ENCODE measurements at places on chromosomes 11 and 22. TPM values are rescaled to one million over a fixed set of nuclear protein-coding genes. Genes with fewer than 3 reads are reported as not detected.

SLC25A18 gene
- 9.0 TPM for total RNA-seq

MYOD1 gene
- 0.28 TPM for total RNA-seq

SLC7A4 gene
- total RNA-seq, result 13.0 TPM

SCN2B gene
- total RNA-seq, result 0.68 TPM

KDM4D gene
- total RNA-seq, result 2.6 TPM

ARHGEF17 gene
- 66.9 TPM for total RNA-seq

SLCO2B1 gene
- total RNA-seq, result 6.1 TPM

MPST gene
- 136 TPM for total RNA-seq

HEPN1 gene
- not detected for total RNA-seq

P2RY2 gene
- 2.7 TPM for total RNA-seq

DNA sequence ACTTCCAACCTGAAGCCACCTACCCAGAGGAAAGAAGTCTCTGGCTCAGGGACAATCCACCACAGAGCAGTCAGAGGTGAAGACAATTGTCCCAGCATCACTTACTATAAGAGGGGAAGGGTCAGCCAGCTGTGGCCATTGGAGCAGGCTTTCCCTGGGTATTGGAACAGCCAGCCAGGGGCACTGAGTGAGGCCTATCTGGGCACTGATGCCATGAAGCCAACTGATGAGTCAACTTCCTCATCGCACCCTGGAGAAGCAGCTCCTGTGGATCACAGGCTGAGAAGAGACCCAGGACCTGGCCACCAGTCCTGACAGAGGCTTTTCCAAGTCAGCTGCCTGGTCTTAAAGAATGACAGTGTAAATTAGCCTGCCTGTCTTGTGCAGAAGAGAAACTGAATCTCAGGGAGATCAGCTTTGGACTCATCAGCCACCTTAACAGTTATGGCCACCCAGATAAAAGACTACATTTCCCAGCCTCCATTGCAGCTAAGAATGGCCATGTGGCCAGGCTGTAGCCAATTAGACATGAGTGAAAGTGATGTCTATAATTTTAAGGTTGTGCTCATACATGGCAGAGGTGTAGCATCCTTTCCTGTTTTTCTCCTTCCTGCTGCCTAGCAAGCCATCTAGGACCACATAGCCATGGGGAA is 19.0 kb downstream of the CHST1 start:
- H3K4me1 ChIP-seq, result no peaks in the 10 kb centered on the region
- no peak overlapping the region for H3K4me3 ChIP-seq
- no peaks in the 10 kb centered on the region for H3K36me3 ChIP-seq
- no peak for DNase-seq
- H3K27me3 ChIP-seq, result no peaks in the 10 kb centered on the region
- H3K27ac ChIP-seq, result no peak overlapping the region

- peak; percentile 83 for DNase-seq
- peak overlapping the region; percentile 8 for H3K27ac ChIP-seq
- no peaks in the 10 kb centered on the region for H3K27me3 ChIP-seq
- no peaks in the 10 kb centered on the region for H3K36me3 ChIP-seq
Measured at GRCh38 chr22:29821291-29822016, 16.6 kb downstream of the ASCC2 start.

- H3K4me1 ChIP-seq, result peaks cover 12% of the 10 kb centered on the region
- H3K4me3 ChIP-seq, result no peak overlapping the region
- no peaks in the 10 kb centered on the region for H3K27me3 ChIP-seq
- no peak overlapping the region for H3K27ac ChIP-seq
- no peaks in the 10 kb centered on the region for H3K36me3 ChIP-seq
Measured at GRCh38 chr11:1333091-1333772, 23.8 kb upstream of the TOLLIP start.

DNA sequence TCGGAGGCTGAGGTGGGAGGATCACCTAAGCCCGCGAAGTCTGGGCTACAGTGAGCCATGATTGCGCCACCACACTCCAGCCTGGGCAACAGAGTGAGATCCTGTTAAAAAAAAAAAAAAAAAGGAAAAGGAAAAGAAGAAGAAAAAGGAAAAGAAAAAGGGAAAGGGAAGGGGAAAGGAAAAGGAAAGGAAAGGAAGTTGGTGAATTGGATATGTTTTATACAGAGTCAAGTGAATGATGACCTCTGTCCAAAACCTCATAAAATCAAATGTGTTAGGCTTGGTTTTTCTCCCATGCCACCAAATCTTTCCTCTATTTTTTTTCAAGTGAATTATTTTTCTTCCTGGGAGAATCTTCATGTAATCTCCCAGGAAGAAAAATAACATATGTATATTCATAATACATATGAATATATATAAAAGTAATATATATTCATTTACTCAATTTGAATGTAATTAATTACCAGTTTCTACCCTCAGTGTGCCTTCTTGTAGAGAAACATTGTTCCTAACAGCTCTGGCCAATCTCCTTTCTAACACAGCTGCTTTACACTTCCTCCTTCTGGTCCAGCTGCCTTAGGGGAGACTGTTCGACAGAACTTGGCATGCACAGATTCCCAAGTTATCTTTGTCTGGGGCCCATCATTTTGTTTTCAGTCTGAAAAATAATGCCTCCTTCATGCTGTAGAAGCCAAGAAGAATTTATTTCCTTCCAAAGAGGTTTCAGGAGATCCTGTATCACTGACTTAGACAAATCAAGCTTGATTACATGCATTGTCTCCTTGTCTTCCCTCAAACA is 111.9 kb downstream of the CCDC34 start:
- H3K4me3 ChIP-seq, result no peak overlapping the region
- no peak overlapping the region for H3K27ac ChIP-seq
- H3K4me1 ChIP-seq, result no peaks in the 10 kb centered on the region
- DNase-seq, result no peak

- H3K36me3 ChIP-seq, result no peaks in the 10 kb centered on the region
- peak within 1 kb of the TSS; percentile 95 for H3K4me3 ChIP-seq
- DNase-seq, result peak; percentile 45
- H3K27ac ChIP-seq, result peak within 1 kb of the TSS; percentile 95
Measured at GRCh38 chr11:32090545-32091370, at the start of gene RCN1. TSS of gene RCN1 (plus strand) at chr11:32091074. CDS start at chr11:32091197, 123 bp downstream.

- H3K27me3 ChIP-seq, result no peaks in the 10 kb centered on the region
- no peaks in the 10 kb centered on the region for H3K4me1 ChIP-seq
- DNase-seq, result no peak
- no peak overlapping the region for H3K27ac ChIP-seq
Measured at GRCh38 chr22:38298312-38299005, 18.8 kb downstream of the CSNK1E start.

GRCh38 chr11:13126430-13126829 is 117.3 kb downstream of the RASSF10 start:
- DNase-seq, result no peak
- no peaks in the 10 kb centered on the region for H3K36me3 ChIP-seq
- no peak overlapping the region for H3K27ac ChIP-seq
- H3K4me3 ChIP-seq, result no peak overlapping the region

DNA sequence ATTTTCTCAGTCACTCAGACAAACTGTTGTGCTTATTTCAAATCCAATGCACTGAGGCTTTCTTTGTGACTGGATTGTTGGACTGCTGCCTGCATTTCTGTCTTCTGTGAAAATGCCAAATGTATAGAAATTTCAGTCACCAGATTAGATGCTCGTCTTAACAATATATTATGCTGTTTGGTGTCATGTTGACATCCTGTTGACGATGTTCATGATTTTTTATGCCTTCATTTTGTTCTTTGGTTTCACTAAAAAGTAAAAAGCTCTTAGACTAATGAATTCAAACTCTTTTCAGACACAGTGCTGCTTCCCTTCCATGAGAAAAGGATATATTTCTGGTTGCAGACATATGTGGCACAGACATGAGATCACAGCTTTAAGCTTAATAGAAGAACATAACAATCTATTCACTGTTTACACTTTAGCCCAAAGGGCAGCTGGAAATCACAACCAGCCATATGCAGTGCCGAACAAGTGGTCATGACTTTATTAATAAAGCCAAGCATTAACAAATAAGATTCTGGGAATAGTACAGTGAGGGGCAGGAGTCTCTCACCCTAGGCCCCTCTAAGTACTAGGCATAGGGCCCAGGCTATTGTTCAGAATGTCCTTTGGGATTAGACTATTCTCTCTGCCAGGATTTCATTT is 9.4 kb upstream of the SOX6 start:
- H3K4me3 ChIP-seq, result no peak overlapping the region
- no peak overlapping the region for H3K27ac ChIP-seq
- no peaks in the 10 kb centered on the region for H3K36me3 ChIP-seq
- H3K4me1 ChIP-seq, result no peaks in the 10 kb centered on the region
- DNase-seq, result no peak
- no peaks in the 10 kb centered on the region for H3K27me3 ChIP-seq

DNA sequence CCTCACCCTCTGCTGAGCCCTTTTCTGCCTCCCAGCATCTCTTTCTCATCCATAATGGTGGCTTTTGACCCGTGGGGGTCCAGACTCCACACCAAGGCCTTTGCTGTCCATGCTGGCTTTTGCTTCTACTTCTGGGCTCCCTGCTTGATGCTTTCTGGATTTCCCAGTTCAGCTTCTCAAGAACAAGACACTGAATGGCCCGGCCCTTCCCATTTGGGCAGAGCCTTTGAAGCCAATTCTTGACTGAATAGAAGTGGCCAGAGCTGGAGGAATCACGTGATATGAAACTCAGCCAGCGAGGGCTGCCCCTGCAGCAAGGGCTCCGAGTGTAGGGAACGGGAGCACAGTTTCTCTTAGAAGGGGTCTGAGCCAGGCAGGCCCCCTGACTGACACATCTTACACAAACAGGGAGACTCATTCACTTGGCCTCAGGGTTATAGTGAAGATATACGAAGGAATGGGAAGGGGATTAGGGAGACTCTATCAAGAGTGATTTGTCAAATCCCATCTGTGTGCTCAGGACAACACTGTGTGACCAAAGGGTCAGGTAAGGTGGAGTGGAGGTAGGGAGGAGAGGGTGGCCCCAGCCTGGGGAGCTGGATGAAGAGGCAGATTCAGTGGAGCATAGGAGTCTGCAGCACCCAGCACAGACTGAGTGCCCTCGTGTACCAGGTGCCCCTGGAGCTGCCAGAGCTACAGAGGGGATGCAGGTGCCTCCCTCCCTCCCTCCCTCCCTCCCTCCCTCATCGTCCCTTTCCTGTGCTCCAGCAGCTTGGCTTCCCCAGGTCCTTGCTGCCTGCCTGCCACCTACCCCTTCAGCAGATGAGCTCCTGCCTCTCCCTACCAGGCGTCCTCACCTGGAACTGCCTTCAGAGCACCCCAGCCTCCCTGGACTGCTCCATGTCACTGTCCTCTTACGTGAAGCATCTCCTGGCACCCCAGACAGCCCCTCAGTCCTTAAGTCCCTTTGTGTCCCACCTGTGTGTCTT is 106.0 kb downstream of the TRIM29 start:
- no peak for DNase-seq
- no peak overlapping the region for H3K4me3 ChIP-seq
- H3K27me3 ChIP-seq, result no peaks in the 10 kb centered on the region
- no peak overlapping the region for H3K27ac ChIP-seq

DNA sequence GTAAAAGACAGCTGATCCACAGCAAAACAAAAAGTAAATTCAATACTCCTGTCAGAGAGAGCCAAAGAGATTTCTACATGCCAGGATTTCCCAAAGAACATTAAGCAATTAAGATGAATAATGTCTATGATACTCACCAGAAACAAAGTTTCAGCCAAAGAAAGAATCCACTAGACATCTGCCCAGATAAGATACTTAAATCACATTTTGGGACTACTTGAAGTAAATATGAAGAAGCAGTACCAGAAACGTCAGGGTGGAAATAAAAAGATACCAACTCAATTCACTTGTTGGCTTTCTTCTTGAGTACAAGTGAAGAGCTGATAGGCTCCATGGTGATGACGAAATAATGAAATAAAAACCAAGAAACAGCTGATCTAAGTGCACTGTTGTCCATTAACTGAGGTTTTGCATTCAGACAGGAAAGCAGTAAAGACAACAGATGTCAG is 31.6 kb upstream of the ARHGAP32 start:
- no peaks in the 10 kb centered on the region for H3K4me1 ChIP-seq
- no peak overlapping the region for H3K4me3 ChIP-seq
- H3K27ac ChIP-seq, result no peak overlapping the region
- no peaks in the 10 kb centered on the region for H3K36me3 ChIP-seq
- DNase-seq, result no peak
- H3K27me3 ChIP-seq, result no peaks in the 10 kb centered on the region

DNA sequence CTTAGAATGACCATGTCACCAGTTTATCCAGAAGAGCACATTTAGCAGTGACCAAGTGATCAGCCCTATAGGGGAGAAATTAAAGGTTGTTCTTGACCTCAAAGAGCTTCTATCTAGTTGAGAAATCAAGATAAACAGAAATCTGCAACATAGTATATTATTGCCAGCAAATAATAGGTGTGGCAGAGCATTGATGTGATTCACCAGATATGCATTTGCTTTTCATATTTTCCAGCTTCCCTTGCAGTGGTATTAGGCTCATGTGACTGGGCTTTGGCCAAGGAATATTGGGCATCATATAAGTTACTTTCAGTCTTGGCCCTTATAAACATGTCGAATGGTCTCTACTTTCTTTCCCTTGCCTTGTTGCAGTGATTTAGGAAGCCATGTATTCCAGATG is 34.5 kb downstream of the COMMD9 start:
- no peak overlapping the region for H3K4me3 ChIP-seq
- H3K27ac ChIP-seq, result no peak overlapping the region
- H3K36me3 ChIP-seq, result no peaks in the 10 kb centered on the region
- no peaks in the 10 kb centered on the region for H3K4me1 ChIP-seq
- no peaks in the 10 kb centered on the region for H3K27me3 ChIP-seq

GRCh38 chr11:36446135-36446534 is 63.9 kb downstream of the TRAF6 start:
- no peaks in the 10 kb centered on the region for H3K4me1 ChIP-seq
- no peak for DNase-seq
- H3K36me3 ChIP-seq, result no peaks in the 10 kb centered on the region
- no peaks in the 10 kb centered on the region for H3K27me3 ChIP-seq
- no peak overlapping the region for H3K4me3 ChIP-seq
- no peak overlapping the region for H3K27ac ChIP-seq

DNA sequence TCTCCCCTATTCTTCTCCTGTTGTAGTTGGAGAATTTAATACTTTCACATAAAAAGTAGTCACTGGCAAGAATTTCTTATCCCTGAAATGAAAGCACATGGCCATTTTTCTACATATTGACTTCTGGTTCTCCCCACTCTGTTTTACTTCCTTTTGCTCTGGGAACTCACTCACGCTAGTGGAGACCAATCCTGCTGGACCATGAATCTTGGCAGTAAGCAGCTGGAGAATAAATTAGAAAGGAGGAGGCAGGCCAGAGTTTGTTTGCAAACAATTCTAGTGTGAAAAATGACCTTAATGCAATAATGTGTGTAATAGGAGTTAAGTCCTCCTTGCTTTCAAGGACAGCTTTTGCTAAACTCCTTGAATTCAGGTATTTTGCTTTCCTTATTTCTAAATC is 412.3 kb upstream of the CHORDC1 start:
- H3K36me3 ChIP-seq, result no peaks in the 10 kb centered on the region
- H3K27ac ChIP-seq, result no peak overlapping the region
- H3K27me3 ChIP-seq, result no peaks in the 10 kb centered on the region
- no peak overlapping the region for H3K4me3 ChIP-seq
- H3K4me1 ChIP-seq, result no peaks in the 10 kb centered on the region
- no peak for DNase-seq

DNA sequence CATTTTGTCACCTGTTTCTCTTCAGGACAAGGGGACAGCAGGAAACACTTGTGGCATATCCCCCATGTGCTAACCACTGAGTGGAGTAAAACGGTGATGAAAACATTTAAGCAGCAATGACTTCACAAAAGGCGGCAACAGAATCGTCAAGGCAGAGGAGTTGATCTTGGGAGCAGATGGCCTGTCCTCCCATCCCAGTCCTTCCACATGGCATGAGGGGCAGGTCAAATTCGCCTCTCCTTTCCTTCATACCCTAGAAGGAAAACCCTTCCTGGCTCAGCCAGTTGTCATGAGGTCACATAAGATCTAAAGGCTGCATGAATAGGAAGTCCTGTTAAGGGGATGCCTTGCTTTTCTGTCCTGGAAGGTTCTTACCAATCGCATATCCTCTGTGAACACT is 169.1 kb downstream of the MAML2 start:
- no peaks in the 10 kb centered on the region for H3K4me1 ChIP-seq
- no peaks in the 10 kb centered on the region for H3K36me3 ChIP-seq
- H3K27me3 ChIP-seq, result no peaks in the 10 kb centered on the region

All from prostate gland (tissue), 2 donors.